Epithelial cell of proximal tubule (primary cell): ENCODE measurements at places on chromosomes 11 and 22. TPM values are rescaled to one million over a fixed set of nuclear protein-coding genes. Genes with fewer than 3 reads are reported as not detected.
A peak's percentile ranks its signal among the peaks of the same experiment; 100 is the strongest.

LSP1 gene
- 0.58 TPM in 1 of 2 replicates, not detected in the other for total RNA-seq

MAPK8IP2 gene
- 0.23 and 0.43 TPM in 2 replicates for total RNA-seq

VSIG10L2 gene
- not detected in 2 replicates for total RNA-seq

PRODH gene
- total RNA-seq, result 1.2 and 2.1 TPM in 2 replicates

- no peak for DNase-seq
Observed at GRCh38 chr11:134636071-134636470, 224.0 kb upstream of the B3GAT1 start.

- DNase-seq, result no peak
Observed at GRCh38 chr11:87440076-87440770, 402.5 kb downstream of the TMEM135 start.

DNA sequence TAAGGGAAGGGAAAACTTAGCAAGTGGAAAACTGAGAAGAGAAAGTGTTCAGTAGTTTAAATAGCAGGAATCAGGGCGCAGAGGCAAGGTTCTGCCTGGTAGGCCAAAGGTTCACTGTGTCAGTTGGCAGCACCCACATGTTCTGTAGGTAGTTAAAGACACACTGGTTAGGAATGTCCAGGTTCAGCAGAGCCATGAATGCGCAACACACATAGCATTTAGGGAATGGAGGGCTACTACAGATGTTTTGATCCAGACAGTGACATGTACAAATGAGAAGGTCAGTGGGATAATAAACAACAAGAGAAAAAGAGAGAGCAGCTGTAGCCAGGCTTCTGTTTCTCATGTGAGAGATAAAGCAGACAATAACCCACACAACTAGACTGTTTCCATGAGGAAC, 56.2 kb upstream of the ARHGAP42 start:
- peak; percentile 49 for DNase-seq

- DNase-seq, result no peak
Observed at GRCh38 chr11:1308743-1309497, 512 bp downstream of the TOLLIP start.

- no peak for DNase-seq
Observed at GRCh38 chr11:70204466-70204799, 1.3 kb downstream of the FADD start.

DNA sequence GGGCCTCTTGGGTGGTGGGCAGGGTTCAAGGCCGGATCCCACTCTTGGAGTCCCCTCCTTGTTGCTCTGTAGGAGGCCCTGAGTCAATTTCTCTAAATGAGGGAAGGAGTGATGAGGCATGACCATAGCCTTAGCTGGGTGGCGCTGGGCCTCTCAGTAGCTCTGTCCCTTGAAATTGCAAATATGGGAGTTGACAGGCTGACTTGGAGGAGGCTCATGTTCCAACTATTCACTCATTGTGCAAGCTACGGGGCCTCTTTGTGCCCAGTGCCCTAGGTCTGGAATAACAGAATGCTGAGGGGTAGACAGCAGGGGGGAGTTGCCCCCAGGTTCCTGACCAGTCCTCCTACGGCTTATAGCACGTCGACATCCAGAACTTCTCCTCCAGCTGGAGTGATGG, 8.0 kb downstream of the SELENOM start:
- no peak for DNase-seq

GRCh38 chr11:12193515-12194336, 83.3 kb downstream of the MICAL2 start:
- no peak for DNase-seq

- DNase-seq, result no peak
Observed at GRCh38 chr11:79437278-79437980, 3.4 kb downstream of the TENM4 start.

- DNase-seq, result no peak
Observed at GRCh38 chr22:40004836-40005235, 10.1 kb downstream of the FAM83F start.

GRCh38 chr22:42754658-42755057, 34.0 kb upstream of the A4GALT start:
- DNase-seq, result no peak
